ENCODE measurements at places on chromosomes 7 and 10.

- no peak for DNase-seq
Observed at GRCh38 chr10:128067691-128068397, 58.4 kb downstream of the MKI67 start.

DNA sequence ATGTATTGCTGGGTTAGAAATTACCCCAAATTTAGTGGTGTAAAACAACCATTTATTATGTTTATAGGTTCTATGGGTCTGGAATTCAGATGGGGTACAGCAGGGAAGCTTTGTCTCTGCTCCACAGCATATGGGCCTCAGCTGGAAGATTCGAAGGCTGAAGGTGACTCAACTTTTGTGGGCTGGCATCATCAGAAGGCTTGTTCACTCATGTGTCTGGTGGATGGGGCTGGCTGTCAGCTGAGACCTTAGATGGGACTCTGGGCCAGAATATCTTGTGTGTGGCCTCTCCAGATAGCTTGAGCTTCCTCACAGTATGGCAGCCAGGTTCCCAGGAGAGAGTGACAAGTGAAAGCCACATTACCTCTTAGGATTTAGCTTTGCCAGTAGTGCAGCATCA is 45.9 kb downstream of the ZNF503 start:
- no peak for DNase-seq

DNA sequence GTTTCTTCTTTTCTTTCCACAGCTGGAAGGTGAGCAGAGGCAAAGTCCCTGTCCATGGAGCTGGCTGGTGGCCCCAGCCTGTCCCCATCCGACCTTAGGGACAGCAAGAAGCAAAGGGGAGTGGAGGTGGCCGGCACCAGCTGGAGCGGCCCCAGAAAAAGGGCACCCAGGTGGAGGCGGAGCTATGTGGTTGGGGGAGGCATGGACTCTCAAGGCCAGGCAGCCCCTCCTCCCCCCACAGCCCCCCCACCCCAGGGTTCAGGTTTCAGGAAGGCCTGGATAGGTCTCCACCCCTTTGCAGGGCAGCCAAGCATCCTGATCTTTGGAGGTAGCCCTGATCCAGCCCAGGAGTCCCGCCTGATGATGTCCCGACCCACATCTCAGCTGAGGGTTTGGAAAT is at the start of gene SSC4D:
SSC4D (minus strand) TSS at position 161 of the 400 bp plus-strand sequence. CDS start 5,258 bp downstream, outside the sequence.
- DNase-seq: no peak

DNA sequence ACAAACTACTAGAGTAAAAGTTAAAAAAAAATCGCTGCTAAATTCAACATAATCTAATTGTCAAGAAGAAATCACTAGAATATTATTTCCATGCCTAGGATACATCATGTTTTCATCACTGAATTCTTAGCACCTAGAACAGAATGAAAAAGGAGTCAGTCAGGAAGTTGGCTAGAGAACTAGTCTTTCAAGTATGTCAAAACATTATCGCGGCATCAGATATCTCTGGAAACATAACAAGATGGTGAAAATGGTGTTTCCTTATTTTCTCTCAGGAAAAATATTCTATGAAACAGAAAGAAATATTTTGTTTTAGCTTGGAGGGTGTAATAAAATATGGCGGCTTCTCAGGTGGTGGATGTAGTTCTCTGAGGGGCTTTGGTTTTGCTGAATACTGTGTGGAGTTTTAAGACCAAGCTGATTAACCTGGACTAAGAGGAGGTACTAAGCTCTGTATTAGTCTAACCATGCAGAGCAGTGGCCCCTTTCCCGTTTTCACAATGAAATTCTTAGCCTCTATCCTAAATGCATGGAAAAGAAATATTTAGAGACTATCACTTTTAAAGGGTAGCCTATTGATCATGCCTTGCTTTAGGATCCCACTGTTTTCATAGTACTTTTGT is 205.6 kb downstream of the MDFIC start:
- no peak for DNase-seq

DNA sequence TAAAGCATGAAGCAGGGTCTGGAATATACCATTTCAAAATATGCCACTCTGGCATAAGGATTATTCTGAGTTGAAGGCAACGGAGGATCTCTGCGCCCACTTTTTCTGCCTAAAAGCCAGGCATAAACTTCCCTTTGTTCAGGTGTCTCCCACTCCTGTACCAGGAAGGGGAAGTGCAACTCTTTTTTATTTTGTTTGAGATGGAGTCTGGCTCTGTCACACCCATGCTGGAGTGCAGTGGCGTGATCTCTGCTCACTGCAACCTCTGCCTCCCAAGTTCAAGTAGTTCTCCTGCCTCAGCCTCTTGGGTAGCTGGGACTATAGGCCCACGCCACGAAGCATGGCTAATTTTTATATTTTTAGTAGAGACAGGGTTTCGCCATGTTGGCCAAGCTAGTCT is 18.2 kb downstream of the SVIL start:
- no peak for DNase-seq

DNA sequence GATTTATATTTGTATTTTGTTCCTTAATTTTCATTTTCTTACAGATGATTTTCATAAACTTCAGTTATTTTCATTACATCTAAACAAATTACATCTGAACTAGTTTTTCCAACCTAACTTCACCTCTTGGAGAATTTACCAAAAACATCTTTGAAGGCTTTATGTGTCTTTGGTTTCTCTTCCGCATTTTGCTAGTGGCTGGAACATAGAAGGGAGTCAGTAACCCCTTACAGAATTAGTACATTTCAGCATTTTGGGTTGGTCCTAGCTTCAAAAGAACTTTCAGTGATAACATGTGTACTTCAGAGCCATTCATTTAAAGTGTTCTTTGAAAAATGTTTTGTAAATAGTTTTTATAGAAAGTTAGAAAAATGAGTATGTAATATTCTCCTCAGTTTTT is 169.8 kb upstream of the MTPN start:
- DNase-seq: no peak

GRCh38 chr7:138459413-138460175 is 465 bp upstream of the TRIM24 start:
- DNase-seq: peak; percentile 98

DNA sequence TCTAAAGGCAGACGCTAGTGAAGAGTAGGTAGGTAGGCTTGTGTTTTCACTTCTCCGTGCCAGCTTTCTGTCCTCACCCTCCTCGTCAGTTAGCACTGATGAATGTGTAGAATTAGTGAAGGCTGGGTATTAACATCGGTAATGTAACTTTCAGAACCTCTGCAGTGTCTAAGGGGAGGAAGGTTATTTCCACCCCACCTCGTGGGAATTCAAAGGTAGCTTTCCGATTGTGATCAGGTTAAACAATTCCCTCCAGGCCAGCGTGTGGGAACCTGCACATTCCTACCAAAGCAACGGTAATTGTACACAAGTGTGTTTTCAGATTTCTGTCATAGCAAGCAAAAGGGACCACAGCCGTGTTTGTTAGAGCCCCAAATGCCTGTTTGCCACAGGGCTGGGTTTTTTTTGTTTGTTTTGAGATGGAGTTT is 405.0 kb upstream of the GALNT17 start:
- no peak for DNase-seq

DNA sequence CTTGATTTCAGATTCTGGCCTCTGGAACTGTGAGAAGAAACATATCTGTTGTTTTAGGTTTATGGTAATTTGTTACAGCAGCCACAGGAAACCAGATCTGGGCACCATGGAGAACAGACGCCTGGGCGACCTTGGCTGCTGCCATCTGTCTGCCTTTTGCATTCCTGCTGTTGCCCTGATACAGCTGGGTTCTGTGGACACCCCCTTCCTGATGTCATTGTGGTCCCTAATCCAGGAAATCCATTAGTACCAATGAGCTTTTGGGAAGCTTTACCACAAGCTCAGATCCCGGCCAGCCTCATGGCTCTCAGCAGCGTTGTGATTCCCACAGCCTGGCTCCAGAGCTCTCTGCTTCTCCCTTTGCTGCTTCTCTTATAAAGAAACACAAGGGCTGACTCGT is 174.2 kb upstream of the NPS start:
- no peak for DNase-seq

GRCh38 chr7:150324373-150324961 is 1.1 kb upstream of the ACTR3C start:
- DNase-seq: peak; percentile 21

DNA sequence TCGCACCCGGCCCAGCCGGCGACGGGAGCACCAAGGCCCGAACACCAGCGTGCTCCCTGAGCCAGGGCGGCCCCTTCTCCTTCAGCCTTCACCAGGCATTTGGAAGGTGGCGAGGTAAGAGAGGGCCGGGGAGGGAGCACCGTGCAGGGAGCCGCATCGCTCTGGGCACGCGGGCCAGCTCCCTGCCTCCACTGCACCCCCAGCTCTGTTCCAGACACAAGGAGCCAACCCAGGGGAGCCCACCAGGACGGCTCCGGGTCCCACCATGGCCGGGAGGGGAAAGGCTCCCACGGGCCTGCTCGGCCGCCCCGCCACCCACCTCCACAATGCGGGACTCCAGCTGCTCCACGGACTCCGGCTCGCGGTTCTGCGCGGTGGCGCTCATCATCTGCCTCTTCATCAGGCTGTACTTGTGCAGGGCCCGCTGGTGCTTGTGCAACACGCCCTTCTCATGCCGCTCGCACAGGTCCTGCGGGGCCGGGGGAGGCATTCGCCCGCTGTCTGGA is 15.1 kb downstream of the NUDT1 start:
- no peak for DNase-seq

DNA sequence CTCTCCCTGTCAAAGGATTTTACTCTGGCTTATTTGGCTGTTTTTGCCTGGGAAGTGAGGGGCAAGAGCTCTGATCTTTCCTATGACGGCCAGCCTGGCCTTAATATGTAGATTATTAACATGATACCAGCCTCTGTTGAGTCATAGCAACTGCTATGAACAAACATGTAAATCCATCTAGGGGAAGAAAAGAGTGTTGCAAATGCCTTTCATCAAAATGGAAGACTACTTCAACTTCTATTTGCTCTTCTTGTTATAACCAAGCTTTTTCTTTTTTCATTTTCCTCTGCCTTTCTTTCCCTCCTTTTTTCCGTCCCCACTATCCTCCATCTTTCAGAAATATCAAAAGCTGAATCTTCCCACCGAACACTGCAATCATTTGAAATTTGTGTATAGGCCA is 46.6 kb downstream of the BTRC start:
- DNase-seq: no peak

- DNase-seq: no peak
Observed at GRCh38 chr10:18238870-18239485, 98.8 kb downstream of the CACNB2 start.

- peak; percentile 76 for DNase-seq
Observed at GRCh38 chr7:55571511-55572377, 558 bp downstream of the VOPP1 start.

DNA sequence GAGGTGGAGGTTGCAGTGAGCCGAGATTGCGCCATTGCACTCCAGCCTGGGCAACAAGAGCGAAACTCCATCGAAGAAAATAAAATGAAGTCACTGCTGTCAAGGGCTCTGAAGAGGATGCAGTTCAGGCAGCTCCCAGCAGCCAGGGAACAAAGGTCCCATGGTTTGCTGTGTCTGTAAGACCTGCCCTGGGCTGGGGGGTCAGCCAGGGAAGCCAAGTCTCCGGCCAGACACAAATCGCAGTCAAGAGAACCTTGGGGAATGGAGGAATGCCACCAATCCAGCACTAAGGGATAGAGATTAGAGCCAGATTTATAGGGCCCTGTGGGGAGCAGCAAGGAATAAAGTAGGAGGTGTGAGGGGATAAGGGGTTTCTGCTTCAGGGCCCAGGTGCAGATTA is 28.9 kb upstream of the VSIR start:
- DNase-seq: no peak

GRCh38 chr10:101228966-101229265 is 347 bp downstream of the LBX1 start:
- DNase-seq: no peak

GRCh38 chr7:70303780-70304179 is 705.5 kb downstream of the AUTS2 start:
- no peak for DNase-seq

DNA sequence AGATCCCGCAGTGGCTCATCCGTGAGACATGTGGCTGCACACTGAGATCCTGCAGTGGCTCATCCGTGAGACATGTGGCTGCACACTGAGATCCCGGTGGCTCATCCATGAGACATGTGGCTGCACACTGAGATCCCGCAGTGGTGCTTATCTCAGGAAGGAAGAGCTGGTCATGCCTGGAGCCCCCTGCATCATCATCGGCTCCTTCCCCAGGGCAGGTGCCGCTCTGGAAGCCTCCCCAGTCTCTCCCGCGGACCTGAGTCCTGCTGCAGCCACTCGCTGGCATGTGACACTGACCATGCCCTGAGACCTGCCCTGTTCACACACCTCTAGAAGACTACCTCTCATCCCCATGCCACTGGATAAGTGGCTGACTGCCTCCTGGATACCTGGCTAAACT is 181.3 kb downstream of the PTPRN2 start:
- DNase-seq: no peak

DNA sequence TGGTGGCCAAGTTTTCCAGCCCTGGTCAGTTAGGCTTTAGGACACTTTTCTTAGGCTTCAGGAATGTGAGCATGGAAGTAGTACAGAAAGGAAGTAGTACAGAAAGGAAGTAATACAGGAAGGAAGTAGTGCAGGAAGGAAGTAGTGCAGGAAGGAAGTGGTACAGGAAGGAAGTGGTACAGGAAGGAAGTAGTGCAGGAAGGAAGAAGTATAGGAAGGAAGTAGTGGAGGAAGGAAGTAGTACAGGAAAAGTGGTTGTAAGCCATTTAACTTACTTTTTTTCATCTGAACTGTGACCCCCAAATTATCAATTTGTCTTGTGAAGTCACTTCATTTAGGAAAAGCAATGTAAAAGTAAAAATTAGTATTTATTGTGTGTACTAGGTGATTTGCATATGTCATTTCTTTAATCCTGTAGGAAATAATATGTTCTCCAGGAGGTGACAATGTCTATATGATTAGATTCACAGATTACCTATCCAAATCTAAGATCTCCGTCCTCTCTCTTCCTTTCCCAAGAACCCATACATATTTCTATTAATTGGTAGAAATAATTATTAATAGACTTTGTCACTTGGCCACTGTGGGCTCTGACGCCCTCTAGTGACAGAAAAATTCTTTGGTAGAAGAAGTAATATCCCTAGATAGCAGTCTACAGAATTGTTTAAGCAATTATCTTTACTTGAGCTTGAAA is 3.9 kb upstream of the FAS start:
- DNase-seq: no peak

DNA sequence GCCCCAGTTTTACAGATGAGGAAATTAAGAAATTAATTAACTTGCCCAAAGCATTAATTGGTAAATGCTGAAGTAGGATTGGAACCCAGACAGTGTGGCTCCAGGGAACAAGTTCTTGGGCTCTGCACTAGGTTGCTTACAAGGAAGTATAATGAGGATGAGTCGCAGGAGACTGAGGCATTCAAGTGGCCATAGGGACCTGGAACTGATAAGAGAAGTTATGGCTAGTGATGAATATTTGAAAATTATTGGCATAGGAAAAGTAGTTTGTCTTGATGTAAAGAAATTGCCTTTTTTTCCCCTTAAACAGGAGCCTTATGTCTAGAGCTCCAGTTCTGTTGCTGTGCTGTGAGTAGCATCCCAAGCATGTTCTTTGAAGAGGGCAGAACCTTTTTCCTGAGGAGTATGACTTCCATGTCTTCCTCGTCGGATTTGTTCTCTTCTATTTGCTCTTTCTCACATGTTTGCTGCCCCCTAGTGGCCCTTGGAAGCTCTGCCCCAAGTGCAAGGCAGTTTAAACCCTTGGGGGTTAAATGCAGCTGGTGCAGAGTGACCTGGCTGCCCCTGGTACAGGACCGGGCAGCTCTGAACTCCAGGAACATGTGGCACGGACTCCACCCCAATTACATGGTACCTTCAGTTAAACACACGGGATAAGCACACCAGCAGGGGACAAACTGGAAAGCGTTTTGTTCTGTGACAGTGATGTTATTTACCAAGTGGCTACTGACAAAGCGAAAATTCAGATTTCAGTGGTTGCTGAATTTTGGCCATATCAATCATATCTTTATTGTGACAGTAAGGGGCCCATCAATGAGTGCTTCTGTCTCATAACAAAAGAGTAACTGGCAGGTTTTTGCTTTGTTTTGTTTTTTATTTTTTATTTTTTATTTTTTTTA is 148.8 kb downstream of the HECW1 start:
- DNase-seq: peak; percentile 75

Data from activated CD4-positive, alpha-beta T cell treated with anti-CD3 and anti-CD28 coated beads for 48 hours (primary cell).